ENCODE measurements at places on chromosomes 1 and 21.
A peak's percentile ranks its signal among the peaks of the same experiment; 100 is the strongest.

- peak; percentile 78 for DNase-seq
Observed at GRCh38 chr21:46622226-46622625, 13.2 kb upstream of the PRMT2 start.

GRCh38 chr1:221097479-221098281, 218.4 kb downstream of the HLX start:
- DNase-seq, result peak; percentile 28

- DNase-seq, result peak; percentile 84
Observed at GRCh38 chr1:206925106-206925736, 3.5 kb upstream of the FCMR start.

DNA sequence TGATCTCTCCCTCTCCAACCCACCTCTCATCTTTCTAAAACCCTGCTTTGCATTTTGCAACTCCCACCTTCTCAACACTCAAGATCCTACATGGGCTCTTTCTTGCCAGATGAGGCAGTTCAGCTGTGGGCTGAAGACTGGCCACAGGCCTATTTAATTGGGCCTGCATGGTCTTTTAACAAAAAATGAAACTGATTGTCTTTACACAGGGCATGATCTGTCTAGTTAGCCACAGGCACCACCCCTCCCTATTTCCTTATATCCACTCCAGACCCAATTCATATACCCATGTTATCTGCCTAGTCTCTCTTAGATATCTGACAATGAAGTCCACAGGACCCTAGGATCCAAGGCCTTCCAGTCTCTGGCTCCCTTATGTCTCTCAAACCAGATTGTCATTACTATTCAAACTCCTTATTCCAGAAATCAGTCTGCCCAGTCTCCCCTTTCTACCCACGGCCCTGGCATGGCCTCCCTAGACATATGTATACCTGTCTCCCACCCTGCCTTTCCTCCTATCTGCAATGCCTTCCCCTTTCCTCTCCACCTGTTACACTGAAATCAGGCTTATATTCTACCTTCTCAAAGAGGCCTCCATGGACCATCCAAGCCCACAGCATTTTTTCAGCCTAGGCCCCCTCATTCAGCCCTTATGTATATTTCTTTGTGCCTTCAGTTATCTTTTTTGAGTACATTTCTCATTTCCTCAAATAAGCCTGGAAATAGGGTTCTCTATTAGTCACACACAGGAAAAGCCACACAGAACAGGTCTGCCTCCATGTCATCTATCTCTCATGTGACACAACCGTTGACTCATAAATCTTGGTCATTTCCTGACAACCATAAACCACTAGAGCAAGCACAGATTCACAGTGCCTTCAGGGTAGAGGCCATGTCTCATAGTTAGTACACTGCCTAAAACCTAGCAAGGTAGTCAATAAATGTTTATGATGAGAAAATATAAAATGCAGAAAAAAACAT, 39.0 kb downstream of the LPAR3 start:
- DNase-seq, result peak; percentile 59

- DNase-seq, result no peak
Observed at GRCh38 chr1:184366997-184367396, 19.8 kb upstream of the C1orf21 start.

DNA sequence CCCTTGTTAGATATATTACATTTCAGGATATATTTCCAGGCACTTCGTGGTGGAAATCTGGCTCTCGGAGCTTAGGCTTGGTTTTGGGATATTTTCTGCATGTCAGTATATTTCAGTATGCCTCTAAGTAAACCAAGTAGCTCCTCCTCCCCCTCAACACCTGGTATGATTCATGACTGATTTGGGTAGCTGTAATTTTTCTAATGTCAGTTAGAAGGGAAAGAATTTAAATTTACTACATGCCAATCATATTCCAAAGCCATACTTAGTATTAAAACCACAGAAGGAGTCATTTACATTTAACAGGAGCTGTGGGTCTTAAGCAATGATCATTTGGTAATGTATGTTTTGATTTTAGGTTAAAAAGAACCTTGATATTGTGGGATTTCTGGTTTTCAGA, 40.6 kb downstream of the ST6GALNAC3 start:
- no peak for DNase-seq

- no peak for DNase-seq
Observed at GRCh38 chr1:214515544-214516433, 35.6 kb downstream of the PTPN14 start.

DNA sequence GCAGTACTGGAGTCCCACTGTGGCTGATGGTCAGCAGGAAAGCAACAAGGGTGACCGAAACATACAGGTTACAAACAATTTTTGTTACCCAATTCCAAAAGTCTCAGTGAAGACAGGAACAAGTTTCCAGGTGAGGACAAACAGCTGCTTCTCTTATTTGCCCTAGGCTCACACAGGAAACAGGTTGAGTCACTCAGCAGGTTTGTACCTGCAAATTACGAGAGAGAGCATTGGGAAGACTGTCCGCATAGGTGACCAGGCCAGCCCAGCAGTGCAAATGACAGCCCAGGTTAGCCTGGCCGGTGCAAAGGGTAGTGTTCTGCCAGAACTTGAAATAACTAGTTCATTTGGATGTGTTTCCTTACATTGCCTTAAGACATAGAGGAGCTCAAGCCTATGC, 40.0 kb upstream of the DSCAM start:
- DNase-seq, result no peak

GRCh38 chr21:40717028-40717427, 129.9 kb downstream of the DSCAM start:
- no peak for DNase-seq

- no peak for DNase-seq
Observed at GRCh38 chr1:211468595-211468994, 23.4 kb downstream of the RD3 start.

- DNase-seq, result no peak
Observed at GRCh38 chr1:38991638-38992411, 749 bp downstream of the AKIRIN1 start.

- no peak for DNase-seq
Observed at GRCh38 chr1:90558126-90558525, 159.0 kb downstream of the BARHL2 start.

DNA sequence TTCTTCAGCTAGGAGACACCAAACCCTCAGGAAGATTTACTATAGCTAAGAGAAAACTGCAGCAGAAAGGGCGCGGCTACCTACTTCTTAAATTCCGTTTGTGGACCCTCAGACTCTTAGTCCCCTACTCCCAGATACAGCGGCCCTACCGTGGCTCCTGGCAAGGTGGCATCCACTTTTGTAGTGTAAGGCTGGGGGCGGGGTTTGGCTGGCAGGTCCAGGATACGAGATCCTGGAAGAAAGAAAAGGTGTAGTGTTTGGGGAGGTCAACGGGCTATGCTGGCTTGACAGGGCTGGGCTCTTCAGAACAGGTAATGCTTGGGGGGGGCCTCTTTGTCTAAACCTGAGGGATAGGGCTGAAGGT, 280 bp downstream of the CREB3L4 start:
- no peak for DNase-seq

DNA sequence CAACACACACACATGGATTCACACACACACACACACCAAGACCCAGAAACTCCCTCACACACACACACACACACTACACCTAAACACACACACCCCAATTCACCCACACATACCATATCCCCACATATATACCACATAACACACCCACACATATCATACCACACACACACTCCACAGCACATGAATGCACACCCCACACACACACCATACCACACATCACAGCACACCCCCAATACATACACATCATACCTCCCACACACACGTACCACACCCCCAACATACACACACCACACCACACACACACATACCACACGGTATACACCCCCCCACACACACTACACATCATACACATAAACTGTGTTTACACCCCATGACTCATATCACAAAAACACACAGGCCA, 80.0 kb downstream of the DMRTB1 start:
- no peak for DNase-seq

DNA sequence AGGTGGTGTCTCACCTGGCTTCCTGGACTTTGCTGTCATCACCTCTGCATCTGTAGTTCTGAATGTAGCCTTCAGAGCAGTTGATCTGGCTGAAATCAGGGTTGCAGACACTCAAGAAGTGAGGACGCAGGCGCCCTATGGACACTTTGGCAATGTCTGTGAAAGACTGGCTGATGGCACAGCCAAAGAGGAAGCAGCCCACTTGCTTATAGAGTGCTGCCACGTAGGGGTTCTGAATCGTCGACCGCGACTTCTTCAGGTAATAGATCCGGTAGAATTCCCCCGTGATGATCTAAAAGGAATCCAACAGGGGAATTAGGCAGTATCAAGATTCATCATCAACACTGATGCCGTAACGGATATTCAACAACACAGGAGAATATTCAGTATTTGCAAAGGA, 55.1 kb downstream of the PLPP3 start:
- no peak for DNase-seq

- DNase-seq, result no peak
Observed at GRCh38 chr1:155913969-155914757, 3.0 kb upstream of the RIT1 start.

- no peak for DNase-seq
Observed at GRCh38 chr1:11153184-11153583, 36.0 kb upstream of the ANGPTL7 start.

DNA sequence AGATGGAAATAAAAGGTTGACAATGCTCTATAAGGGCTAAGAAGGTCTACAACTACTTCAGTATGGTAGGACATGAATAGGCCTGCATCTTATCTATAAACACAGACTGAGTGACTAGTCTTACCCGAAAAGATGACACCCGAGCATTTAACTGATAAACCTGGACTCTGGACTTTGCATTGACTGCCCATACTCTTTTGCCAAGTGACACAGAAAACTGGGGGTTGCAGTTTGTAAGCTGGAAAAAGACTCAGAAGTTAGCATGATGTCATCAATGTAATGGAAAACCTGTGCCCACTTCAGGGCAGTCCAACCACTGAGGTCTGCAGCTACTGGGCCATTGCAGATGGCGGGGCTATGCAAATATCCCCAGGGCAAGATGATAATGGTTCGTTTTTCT, 258.3 kb upstream of the NEGR1 start:
- no peak for DNase-seq

All from CD4-positive, alpha-beta T cell treated with Interleukin-15 for 1 hour (primary cell).